Amygdala (tissue), 56 donors: ENCODE measurements at places on chromosomes 6 and 20.

DNA sequence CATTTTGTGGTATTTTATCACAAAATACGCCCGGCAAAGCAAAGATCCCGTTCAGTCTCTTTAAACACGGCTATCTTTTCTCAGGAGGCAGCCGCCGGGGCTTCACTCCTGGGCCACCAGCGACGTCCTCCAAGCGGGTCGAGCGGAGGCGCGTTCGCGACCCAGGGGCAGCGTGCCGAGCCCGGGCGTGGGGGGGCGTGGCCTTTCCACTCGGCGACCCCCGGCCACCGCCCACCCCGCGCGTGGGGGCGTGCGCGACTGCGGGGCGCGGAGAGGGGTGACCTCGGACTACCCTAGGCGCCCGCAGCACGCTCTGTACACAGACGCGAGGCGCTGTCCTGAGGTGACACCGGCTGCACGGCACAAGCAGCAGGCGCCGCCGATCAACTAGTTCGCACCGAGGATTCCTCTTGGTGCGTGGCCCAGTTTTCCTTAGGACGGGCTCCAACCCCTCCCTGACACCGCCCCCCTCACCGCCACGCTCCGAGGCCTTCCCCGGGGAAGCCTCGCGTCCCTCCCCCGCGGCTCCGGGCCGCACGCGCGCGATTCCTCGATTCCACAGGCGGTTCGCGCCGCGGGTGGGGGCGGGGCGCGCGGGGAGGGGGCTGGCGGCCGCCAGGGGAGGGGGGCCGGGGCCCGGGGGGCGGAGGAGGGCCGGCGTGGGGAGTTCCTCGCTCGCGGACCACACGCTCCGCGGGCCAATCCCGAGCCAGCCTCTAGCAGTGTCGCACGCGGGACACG is 1.1 kb upstream of the JARID2 start:
- no peak for DNase-seq

DNA sequence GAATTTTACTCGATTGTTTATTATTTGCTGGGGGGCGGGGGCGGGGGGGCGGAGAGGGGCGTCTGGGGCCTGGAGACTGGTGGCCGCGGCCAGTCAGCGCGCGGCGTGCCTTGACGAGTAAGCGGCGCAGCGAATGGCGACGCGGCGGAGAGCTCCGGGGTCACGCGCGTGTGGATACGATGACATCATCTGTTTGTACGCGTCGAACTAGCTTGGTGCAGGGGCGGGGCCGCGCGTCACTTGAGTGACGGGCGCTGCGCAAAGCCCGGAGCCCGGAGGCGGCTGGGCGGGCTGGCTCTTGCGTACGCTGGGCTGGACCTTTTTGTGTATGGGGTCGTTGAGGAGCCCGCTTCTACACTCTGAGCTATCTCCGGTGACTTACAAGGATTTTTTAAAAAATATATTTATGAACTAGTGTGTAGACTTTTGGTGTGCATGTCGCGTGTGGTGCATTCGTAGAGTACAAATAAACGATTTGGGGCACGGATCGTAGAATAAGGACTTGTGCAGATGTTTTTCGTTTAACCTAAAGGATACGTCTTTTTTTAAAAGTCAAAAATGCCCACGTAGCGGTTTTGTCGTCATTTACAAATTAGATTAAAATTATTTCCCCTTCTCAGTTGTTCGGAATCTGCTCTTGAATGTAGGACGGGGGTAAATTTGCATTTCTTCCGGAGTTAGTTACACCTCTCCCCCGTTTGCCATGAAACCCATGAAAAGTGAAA is 2.2 kb upstream of the FOXO3 start:
- peak; percentile 98 for DNase-seq

DNA sequence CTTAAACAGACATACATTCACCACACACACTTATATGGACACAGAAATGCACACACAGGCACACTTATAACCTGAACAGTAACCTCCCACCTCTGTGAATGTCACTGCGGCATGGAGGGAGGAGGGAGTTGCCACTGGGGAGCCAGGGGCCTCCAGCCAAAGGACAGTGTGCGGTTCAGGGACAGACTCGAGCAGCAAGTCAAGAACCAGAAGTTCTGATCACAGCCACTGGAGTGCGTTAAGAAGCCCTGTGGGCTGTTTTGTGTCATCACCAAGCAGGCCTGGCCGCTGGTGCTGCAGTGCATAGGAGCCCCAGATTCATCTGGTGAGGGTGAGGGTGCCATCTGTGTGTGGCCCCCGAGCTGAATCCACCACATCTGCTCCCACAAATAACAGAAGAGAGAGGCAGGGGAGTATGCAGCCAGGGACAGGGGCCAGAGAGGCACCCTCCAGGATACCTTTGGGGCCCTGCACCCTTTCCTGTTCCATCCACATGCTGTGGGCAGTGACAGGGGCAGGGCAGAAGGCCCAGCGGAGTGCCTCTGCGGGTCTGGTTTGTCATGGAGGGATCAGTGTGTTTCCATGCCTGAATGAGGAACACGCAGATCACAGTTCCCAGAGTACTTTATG is 20.3 kb downstream of the SYNDIG1 start:
- no peak for DNase-seq

GRCh38 chr6:112245511-112246203 is 8.7 kb downstream of the LAMA4 start:
- no peak for DNase-seq

GRCh38 chr20:47600967-47601547 is 99.4 kb downstream of the NCOA3 start:
- no peak for DNase-seq

GRCh38 chr6:107653183-107653580 is 163.3 kb downstream of the SOBP start:
- DNase-seq, result no peak

GRCh38 chr6:168700880-168701279 is 259.9 kb downstream of the SMOC2 start:
- no peak for DNase-seq

DNA sequence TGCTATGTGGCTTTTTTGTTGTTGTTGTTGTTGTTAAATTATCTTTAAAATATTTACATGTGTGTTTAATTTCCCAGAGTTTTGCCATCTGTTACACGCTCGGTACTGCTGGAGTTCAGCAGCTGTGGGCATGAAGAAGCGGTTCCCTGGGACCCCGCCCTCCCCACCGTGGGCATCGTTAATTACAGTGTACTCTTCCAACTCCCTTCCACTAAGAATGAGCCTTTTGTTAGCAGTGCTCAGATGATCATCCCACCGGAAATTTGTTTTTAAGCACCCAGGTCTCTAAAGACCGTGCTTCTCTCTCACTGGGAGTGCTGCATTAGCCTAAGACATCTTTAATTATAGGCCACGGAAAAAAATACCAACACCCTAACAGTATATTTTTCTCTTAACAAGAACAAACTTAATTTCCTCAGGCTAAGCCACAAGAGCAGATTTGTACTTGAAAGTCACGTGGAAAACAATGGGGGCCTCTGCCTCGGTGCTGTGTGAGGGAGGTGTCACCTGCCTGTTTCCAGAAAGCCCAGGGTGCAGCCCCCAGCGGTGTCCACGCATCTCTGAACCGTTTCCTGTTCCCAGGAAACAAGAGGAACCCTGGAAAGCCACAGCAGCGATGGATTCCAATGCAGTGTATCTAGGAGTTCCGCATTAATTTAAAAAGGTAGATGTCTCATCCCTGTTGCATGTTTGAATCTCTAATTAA is 113.3 kb upstream of the FRMD1 start:
- no peak for DNase-seq

DNA sequence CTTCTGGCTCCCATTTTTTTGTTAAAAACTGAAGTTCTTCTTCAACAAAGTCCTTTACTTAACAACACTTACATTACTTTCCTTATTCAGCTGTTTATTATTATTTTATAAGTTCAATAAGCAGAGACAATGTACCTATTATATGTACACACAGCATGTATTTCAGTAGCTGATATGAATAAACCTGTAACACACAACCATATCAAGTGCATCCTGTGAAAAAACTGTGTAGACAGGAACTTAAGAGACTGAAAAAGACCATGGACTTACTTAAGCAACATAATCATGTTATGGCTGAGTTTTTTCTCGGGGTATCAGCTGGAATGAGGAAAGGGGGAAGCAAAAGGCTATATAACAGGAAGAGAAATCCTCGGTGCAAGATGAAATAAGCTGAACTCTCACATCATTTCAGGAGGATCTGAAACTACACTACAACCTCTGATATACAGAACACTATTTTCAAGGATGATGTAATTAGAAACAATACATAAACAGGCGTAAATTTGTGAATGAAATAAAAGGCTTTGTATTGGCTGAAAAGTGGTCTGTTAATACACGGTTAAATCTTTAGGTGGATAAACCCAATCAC is 70.9 kb downstream of the REV3L start:
- DNase-seq, result no peak

- DNase-seq, result no peak
Observed at GRCh38 chr6:146545581-146545980, 1.9 kb downstream of the RAB32 start.

- no peak for DNase-seq
Observed at GRCh38 chr6:19968201-19968600, 131.0 kb downstream of the ID4 start.

DNA sequence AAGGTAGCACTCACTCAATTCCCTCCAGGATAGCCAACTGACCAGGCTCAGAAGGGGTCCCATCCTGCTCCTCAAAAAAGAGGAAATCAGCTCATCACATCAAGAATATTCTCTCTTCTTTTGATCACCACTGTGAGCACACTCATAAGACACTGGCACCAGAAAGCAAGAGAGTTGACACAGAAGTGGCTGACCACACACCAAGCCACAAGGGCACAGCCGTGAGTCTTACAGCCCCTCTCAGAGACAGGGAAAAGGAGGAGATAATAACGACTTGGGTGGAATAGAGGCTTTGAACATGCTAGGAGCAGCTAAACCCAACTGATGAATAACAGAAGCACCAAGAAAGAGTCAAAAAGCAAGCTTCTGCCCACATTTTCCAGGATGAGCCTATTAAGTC is 249.1 kb upstream of the PREP start:
- no peak for DNase-seq

GRCh38 chr20:22679197-22679596 is 94.8 kb upstream of the FOXA2 start:
- DNase-seq, result no peak

DNA sequence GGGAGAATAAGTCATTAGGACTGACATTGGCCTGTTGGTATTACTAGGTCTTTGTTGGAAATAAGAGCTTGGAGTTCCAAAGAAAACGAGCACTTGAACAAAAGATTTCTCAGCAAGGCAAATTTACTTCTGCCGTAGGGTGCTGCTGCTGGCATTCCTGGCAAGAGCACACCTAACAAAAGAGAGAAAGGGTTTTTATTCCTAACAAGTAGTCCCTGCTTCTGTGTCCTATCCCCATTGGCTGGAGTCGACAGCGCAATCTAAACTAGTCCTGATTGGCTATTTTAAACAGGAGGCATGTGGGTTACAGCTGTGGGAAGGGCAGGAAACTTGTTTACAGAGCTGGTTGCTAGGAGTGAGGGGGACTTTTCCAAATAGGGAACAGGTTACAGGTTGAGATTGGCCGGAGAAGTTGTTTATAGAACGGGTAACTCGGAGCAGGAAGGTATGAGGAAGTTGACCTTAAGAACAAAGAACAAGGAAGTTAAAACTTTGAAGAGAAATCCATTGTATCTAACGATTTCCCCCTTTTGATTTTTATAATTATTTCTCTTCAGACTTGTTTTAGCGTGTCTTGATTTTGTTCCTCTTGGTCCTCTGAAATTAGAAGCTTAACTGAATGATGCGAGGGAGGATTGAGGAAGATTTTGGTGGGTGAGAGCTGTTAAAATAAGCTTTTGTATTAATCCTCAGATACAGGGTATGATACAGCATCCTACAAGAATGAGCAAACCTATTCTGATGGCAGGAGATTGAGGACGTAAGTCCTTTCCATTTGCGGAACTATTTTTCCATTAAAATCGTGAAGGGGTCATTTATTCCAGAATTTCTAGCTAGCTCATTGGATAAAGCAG is 3.4 kb upstream of the ZNFX1 start:
- no peak for DNase-seq

- DNase-seq, result no peak
Observed at GRCh38 chr6:138728662-138729061, 44.9 kb upstream of the CCDC28A start.

DNA sequence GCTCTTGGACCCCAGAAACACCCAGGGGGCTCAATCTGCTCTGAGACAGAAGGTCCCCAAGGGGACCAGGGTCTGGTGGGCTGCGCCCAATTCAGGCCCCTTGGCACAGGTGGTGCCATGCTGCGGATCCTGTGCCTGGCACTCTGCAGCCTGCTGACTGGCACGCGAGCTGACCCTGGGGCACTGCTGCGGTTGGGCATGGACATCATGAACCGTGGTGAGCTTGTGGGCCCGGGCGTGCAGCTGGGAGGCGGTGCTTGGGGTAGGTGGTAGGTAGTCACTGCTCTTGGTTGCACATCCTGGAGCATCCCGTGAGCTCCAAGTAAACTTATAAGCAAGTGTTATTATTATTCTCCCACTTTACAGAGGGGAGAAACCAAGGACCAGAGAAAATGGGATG is at the start of gene BPIFB6:
Gene BPIFB6 (plus strand): TSS at position 118 of the 400 bp plus-strand sequence. CDS start 0 bp downstream, at position 118.
- DNase-seq, result no peak

DNA sequence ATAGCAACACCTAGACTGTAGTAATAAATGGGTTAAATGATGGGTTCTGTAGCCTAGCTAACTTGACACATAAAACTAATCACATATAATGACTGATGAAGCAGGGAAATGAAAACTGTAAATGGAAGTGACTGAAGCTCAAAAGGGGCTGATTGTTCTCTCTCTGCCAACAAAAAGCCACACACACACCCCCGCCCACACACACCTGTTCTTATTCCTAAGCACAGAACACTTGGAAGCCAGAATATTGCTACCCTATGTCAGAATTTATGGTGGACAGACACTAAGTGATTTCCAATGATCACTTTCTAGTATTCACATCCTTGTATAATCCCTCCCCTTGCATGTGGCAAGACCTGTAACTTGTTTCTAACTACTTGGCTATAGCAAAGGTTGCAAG is 603.5 kb downstream of the UTRN start:
- DNase-seq, result no peak

- no peak for DNase-seq
Observed at GRCh38 chr6:167569041-167569805, 244.3 kb downstream of the TTLL2 start.

DNA sequence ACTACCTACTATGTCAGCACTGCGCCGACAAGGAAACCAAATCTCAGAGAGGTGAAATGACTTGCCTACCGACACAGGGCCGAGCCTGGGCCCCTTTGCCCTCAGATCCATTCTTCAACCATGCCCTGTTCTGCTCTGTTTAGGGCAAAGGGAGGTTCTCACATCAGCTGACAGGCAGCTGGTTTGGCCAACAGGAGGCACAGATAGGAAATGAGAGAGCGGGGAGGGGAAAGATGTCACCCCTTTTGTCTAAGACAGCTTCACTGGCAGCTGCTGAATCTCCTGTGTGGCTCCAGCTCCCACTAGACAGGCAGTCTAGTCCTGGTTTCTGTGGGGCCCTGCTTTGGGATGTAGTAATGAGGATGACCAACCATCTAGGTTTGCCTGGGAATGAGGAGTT is 158.7 kb downstream of the TMEM200A start:
- DNase-seq, result no peak
